ENCODE measurements at places on chromosomes 6 and 20. TPM values are rescaled to one million over a fixed set of nuclear protein-coding genes. Genes with fewer than 3 reads are reported as not detected.

DNA sequence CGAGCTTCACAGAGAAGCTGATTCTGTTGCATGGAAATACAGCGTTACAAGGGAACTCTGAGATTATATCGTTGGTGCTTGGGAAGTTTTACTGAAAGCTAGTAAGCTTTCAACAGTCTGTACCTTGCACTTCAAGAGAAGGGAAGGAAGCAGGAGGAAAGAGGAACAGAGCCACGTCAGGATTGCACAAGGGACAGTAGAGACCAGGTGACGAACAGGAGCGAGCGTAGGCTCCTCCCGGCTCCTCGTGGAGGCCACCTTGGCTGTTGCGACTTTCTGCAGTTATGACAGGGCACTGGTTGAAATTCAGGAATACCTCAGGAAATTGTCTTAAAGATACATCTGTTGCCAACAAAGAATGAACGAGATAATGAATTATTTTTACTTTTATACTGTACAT is 18.8 kb downstream of the RTF2 start:
- H3K27me3 ChIP-seq, result no peaks in the 10 kb centered on the region
- no peak overlapping the region for H3K4me3 ChIP-seq
- no peak overlapping the region for H3K27ac ChIP-seq
- H3K4me1 ChIP-seq, result no peaks in the 10 kb centered on the region
- peaks cover 31% of the 10 kb centered on the region for H3K36me3 ChIP-seq

- no peak for DNase-seq
- no peaks in the 10 kb centered on the region for H3K4me1 ChIP-seq
- H3K27ac ChIP-seq, result no peak overlapping the region
- H3K27me3 ChIP-seq, result no peaks in the 10 kb centered on the region
- H3K4me3 ChIP-seq, result no peak overlapping the region
Observed at GRCh38 chr6:162829013-162829742, 101.4 kb downstream of the PACRG start.

GRCh38 chr20:62495749-62496567 is 20.2 kb upstream of the GATA5 start:
- H3K36me3 ChIP-seq, result no peaks in the 10 kb centered on the region
- peaks cover 23% of the 10 kb centered on the region for H3K27me3 ChIP-seq
- H3K4me1 ChIP-seq, result peaks cover 4% of the 10 kb centered on the region
- no peak overlapping the region for H3K27ac ChIP-seq
- DNase-seq, result no peak
- no peak overlapping the region for H3K4me3 ChIP-seq

DNA sequence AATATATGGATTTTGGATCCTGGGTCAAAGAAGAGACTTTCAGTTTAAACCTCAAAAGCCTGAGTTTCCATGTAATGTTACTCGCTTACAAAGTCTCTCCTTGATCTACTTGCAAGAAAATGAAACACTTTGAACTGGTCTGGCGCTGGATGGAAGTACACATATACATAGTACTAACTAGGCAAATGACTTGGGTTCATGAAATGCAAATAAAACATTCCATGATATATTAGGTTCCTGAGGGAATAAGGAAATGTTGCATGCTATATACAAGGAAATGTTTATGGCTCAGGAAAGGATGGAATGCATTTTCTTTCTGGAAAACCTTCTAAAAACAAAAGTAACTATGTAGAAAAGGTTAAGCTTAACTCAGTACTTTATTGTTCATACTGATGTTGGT is 11.4 kb upstream of the TXLNB start:
- H3K27ac ChIP-seq, result no peak overlapping the region
- H3K27me3 ChIP-seq, result peaks cover 2% of the 10 kb centered on the region
- H3K4me1 ChIP-seq, result peaks cover under 1% of the 10 kb centered on the region
- H3K36me3 ChIP-seq, result no peaks in the 10 kb centered on the region
- no peak overlapping the region for H3K4me3 ChIP-seq

DNA sequence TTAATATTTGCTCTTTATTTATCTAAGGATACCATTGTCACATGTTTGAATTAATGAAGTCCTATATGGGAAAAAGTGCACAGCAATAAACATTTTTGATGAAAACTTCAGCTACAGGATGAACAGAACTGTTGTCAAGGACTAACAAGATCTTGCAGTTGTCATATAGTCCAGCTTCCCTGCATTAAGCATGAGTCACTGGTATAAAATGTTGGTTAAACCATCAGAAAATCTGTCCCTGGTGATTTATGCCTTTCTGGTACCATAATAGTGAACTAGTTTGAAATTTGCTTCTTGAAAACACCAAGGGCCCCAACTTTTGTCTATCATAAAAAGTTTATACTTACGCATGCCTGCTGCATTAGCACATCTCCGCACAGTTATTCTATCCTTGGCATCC is 60.4 kb upstream of the RSPO3 start:
- no peak overlapping the region for H3K27ac ChIP-seq
- no peaks in the 10 kb centered on the region for H3K36me3 ChIP-seq
- peak; percentile 47 for DNase-seq
- H3K27me3 ChIP-seq, result no peaks in the 10 kb centered on the region

DNA sequence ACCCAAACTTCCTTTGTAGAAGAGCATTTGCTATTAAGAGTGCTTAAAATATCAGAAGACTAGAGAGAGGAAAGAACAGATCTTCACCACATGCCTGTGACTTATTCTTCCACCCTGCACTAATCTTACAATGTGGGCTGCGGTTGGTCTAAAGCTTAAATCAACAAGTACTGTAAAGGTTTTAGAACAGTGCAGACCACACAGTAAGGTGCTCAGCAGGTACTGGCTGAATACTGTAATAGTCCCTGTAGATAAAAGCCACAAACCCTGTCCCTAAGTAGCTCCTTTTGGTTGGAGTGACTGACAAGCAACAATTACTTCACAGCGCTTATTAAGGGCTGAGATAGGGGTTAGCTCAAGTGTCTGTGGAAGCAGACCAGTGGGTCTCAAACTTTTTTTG is 972 bp upstream of the PHF3 start:
- H3K4me1 ChIP-seq, result peaks cover 32% of the 10 kb centered on the region
- H3K27me3 ChIP-seq, result peaks cover 18% of the 10 kb centered on the region
- H3K27ac ChIP-seq, result no peak overlapping the region
- DNase-seq, result no peak

DNA sequence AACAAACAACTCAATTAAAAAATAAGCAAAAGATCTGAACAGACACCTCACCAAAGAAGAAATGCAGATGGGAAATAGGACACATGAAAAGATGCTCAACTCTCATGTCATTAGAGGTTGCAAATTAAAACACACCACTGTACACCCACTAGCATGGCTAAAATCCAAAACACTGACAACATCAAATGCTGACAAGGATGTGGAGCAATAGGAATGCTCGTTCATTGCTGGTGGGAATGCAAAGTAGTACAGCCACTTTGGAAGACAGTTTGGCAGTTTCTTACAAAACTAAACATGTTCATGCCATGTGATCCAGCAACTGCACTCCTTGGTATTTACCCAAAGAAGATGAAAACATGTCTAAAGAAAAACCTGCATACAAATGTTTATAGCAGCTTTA is 47.2 kb downstream of the CDK19 start:
- no peak for DNase-seq
- H3K27ac ChIP-seq, result no peak overlapping the region
- no peaks in the 10 kb centered on the region for H3K4me1 ChIP-seq
- H3K36me3 ChIP-seq, result peaks cover 21% of the 10 kb centered on the region

GRCh38 chr6:159739341-159739740 is 12.0 kb downstream of the WTAP start:
- H3K4me1 ChIP-seq, result peaks cover 5% of the 10 kb centered on the region
- H3K36me3 ChIP-seq, result peaks cover 19% of the 10 kb centered on the region
- H3K27me3 ChIP-seq, result no peaks in the 10 kb centered on the region
- no peak overlapping the region for H3K4me3 ChIP-seq

The ACSS1 gene
- total RNA-seq, result 1.1 TPM

The GINM1 gene
- 69.3 TPM for total RNA-seq

Measured in HFFc6 (cell line).